ENCODE measurements at places on chromosomes 6 and 20. TPM values are rescaled to one million over a fixed set of nuclear protein-coding genes. Genes with fewer than 3 reads are reported as not detected.

Gene MYCT1
- 0.20 TPM for total RNA-seq

GRCh38 chr6:67811239-67812037 lies 823.6 kb upstream of the ADGRB3 start:
- DNase-seq, result no peak

- DNase-seq, result peak; percentile 14
Observed at GRCh38 chr20:60057866-60058807, 99.9 kb downstream of the CDH26 start.

DNA sequence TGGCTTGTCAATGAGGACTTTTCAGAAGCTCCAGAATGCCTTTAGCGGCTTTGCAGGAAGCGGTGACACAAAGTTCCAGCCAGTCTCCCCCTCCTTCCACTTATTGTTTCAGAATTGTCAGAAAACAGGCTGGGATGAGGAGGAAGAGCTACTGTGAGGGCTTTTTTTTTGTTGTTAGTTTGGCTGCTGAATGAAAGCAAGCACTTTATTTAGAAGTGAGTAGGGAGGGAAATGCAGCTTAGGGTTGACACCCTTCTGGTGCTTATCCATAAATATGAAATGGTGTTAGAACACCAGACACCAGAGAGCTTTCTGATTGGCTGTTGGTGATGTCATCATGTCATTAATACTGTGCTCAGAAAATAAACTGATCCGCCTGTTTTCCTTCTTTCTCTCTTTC lies 251.5 kb downstream of the SOX4 start:
- no peak for DNase-seq

- no peak for DNase-seq
Observed at GRCh38 chr6:15675536-15676220, 12.8 kb upstream of the DTNBP1 start.
